ENCODE measurements at places on chromosomes 1 and 21.

DNA sequence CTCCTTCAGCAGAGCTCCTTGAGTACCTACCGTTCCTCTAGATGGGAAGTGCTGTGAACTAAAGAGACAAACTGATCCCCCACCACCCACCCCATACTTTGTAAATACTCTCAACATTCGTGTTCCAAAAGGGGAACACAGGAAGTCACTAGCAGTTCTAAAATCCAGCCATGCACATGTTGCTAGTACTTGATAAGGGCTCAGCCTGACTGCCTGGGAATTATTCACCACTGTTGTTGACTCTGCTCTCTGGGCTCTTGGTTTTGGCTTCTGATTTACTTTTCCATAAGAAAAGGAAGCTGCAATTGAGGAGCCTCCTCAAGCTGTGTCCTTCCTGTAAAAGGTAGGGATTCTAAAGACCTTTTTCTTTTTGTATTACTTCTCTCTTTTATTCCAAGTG lies 67.5 kb downstream of the IVNS1ABP start:
- no peak for DNase-seq

DNA sequence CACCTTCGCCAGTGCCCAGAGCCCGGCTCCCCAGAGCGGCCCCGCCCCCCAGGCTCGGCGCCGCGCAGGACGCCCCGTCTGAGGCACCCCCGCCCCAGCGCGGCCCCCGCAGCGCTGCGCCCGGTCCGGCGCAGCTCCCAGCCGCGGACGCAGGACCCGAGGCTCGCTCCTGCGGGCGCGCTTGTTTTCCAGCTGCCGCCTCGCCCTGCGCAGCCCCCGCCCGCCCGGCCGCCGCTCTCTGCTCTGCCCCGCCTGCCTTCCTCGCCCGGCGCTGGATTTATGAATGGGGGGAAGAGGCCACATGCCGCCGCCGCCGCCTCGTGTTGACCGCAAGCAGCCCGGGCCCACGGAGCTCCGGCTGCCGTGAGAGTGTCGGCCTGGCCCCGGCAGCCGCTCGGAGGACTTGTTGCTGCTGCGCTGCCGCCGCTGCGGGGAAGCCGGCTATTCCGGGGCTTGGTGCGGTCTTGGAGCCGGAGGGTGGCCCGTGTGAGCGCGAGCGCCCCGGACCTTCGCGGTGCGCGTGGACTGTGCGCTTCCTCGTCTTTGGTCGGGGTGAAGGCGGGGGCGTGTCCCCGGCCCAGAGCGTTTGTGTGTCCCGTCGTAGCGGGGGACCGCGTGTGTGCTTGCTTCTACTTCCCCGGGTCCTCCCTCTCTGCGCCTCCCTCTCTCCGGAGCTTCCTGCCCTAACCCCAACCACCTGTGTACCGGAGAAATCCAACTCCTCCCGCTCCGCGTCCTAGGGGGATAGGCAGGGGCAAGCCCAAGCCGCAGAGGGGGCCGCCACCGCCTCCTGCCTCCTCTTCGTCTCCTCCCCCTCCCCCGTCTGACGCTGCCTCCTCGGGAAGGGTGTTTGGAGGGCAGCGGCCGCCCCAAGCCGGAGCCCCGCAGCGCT lies 736 bp downstream of the KCNC4 start:
- DNase-seq, result no peak

- DNase-seq, result no peak
Measured at GRCh38 chr21:31647650-31648049, 11.8 kb upstream of the SOD1 start.

GRCh38 chr1:21307663-21308305 lies 17.5 kb upstream of the ECE1 start:
- DNase-seq, result no peak

DNA sequence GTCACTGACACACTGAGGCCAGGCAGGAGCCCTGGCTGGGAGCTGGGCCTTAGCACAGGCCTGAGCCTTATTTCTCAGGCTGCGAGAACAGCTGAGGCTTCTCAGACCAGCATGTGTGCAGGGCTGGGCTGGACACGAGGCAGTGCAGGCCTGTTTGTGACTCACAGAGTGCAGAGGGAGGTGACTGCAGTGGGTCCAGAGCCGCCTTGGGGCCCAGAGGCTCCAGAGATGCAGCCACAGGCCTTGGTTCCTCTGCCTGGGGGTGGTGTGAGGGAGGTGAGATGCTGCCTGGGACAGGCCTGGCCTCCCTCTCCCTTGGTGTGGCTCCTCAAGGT lies 61.2 kb upstream of the ETV3 start:
- DNase-seq, result no peak

GRCh38 chr1:148264374-148265276 lies 112.5 kb upstream of the NBPF11 start:
- DNase-seq, result no peak

- no peak for DNase-seq
Measured at GRCh38 chr1:223852337-223852736, 6.6 kb upstream of the TP53BP2 start.

DNA sequence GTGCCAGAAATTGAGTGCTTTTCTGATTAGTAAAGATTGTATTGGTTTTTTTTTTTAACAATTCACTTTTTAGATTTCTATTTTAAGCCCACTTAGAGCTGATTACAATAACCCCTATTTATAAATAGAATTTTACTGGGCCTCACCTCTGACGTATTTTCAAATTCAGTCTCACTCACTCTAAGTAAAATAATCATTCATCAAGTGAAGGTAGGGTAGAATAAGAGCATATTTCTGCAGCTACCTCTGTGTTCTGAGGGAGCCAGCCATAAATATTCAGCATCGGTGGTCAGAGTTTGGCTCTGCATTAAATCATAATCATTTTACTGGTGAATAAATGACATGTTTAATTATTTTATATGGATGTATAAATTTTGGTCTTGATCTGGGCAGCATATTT lies 95.8 kb upstream of the UBE2U start:
- no peak for DNase-seq

DNA sequence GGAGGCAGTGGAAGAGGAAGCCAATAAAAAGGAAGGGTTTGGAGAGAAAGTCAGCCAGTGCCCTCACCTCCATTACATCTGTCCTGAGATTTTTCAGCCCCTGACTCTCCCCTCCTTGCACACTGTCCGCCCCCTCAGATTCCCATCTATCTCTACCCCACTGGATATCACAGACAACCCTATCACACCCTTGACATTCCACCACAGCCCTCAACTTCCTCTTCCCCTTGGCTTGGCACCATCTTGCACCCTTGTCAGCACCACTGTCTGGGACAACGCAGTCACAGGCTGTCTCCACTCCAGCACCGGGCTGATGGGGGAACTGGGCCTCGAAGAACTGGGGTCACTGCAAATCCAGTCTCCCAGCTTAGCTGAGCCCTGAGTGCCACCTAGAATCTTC lies 14.2 kb upstream of the PLEKHA6 start:
- no peak for DNase-seq

DNA sequence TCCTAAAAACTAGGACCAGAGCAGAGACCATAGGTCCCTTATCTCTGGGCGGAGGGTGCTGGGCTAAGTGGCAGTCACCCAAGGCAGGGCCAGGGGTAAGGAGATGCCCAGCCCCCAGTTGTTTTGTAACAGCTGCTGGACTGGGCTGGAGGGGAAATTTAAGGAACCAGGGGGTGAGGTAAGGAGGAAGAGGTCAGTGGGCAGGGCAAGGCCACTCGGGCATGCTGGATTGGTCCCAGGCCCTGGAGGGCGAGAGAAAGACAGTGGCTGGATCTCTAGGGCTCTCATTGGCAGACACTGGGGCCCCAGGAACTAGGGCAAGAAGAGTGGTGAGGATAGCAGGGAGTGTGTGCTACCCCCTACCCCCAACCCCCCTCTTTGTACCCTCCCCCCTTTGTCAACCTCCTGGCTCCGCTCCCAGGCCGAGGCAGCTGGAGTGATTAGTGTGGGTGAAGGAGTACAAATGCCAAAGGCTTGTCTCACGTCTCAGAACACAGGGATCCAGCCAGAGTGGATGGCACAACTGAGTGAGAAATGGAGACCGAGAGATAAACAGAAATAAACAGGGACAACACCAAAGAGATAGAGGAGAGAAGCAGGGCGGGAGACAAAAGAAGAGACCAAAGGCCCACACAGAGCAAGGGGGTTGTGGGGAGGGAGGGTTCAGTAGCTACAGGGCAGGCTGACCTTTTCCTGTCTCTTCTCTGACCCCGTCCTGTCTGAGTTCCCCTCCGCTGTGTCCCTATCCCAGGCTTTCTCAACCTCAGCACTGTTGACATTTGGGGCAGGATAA lies 20.5 kb upstream of the THRAP3 start:
- no peak for DNase-seq

GRCh38 chr1:164609089-164609488 lies 50.1 kb downstream of the PBX1 start:
- DNase-seq, result no peak

GRCh38 chr1:85282424-85282823 lies 6.0 kb upstream of the BCL10 start:
- DNase-seq, result no peak

GRCh38 chr1:194830387-194830786 lies 1644.0 kb upstream of the B3GALT2 start:
- no peak for DNase-seq

DNA sequence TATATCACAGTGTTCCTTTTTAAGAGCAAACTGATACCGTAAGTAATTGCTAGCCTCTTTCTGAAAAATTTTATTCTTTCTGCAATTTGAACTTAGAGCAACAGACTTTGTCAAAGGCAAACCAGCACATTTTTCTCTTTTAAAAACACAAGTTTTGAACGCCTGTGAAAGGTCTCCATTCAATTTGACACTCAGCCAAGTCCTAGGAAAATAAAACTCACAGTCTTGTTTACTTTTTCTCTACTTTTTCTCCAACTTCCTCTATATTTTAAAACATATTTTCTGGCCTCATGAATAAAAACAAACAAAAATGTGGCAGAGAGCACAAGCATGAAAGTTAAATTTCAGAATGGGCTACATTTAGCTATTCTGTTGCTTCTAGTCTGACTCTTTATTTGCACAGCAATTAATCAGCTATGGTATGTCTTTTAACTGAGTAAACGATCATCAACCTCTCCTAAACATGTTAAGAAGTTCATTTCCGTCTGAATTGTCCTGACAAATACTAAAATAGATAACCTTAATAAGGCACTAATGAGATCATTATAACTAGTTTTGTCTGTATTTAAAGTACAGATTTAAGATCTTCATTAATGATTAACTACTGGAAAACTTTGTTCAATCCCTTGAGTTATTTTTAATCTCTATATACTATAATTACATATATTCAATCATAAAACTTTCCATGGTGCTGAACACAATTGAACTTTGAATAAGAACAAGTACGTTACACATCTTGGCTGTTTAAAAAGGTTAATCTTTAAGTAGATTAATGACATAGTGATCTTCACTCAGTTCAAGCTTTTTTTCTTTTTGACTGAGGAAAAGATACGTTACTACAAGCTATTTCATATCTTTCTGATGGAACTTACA lies 550.6 kb downstream of the PTBP2 start:
- DNase-seq, result no peak

Measured in stimulated activated CD4-positive, alpha-beta T cell treated with anti-CD3 and anti-CD28 coated beads, Interleukin-4, amount 100 ng/mL, for 48 hours (primary cell).